ENCODE measurements at places on chromosomes 7 and 10.

GRCh38 chr10:69107699-69108098, 16.3 kb upstream of the VPS26A start:
- DNase-seq, result no peak

DNA sequence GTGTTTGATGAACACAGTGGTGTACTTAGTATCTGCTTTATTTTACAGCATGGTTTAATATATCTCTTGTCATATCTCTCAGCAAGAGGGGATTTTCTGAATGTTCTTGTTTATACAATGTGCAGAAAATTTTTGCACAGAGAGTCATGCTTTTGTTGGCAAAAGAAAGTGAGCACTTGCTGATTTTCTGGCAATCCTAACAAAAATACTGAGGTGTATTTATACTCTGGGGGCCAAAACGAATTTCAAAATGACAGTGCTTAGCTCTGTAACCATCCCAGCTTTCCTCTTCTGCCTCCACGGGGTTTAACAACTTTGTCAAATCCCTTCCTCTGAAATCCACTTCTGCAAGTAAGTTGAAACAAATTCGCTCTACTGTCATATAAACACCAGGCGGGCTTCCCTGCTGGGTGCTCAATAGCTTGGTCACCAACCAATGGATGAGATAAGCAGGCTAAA, 169.2 kb downstream of the NOC3L start:
- no peak for DNase-seq

GRCh38 chr10:77821036-77821435, 105.5 kb downstream of the DLG5 start:
- DNase-seq, result no peak

DNA sequence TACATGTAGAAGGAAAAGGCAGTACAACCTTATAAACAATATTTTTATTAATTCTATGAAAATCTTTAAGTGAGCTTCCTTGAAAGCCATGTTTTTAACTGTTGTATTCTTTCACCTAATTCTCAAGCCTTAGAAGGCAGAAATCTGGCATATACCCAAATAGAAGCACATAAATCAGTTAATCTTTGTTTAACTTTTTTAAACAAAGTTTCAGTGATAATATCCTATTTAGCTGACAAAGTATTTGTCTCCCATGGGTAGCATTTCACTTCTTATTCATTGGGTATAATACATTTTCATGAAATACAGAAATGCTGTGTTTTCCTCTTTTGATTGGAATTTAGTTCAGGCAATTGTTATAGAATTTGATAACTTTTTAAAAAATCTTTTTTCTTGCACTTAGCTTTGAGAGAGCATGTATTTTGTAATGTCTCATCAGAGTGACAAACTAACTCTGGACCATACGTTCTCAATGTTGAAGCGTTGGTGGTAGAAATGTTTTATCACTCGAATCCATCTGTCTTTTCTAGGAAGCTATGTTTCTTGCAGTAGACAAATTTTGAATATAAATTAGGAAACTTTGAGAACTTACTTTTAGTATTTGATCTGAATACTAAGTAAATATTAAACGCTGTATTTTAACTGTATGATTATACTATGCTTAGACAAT, 78.1 kb downstream of the CREM start:
- no peak for DNase-seq

- DNase-seq, result no peak
Observed at GRCh38 chr10:613271-614138, 76.0 kb downstream of the DIP2C start.

- no peak for DNase-seq
Observed at GRCh38 chr10:48254750-48255512, 19.6 kb downstream of the FRMPD2 start.

DNA sequence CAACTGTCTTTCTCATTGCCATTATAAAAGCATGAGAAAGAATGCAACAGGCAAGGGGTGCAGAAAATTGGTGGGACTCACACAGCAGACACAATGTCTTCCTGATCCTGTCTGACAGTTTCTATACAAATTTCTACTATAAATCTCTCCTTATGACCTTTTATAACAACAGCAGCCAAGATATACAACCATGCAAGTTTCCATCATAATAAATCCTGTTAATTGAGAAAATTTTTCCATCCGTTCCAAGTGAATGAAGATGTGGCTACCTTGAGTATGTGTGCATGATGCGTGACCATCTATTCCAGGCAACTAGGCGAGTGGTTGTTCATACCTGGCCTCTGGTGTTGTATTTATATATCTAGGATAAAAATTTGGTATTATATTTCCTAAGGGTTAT, 216.7 kb downstream of the BBS9 start:
- DNase-seq, result no peak

- no peak for DNase-seq
Observed at GRCh38 chr10:71640607-71641006, 79.0 kb downstream of the C10orf105 start.

DNA sequence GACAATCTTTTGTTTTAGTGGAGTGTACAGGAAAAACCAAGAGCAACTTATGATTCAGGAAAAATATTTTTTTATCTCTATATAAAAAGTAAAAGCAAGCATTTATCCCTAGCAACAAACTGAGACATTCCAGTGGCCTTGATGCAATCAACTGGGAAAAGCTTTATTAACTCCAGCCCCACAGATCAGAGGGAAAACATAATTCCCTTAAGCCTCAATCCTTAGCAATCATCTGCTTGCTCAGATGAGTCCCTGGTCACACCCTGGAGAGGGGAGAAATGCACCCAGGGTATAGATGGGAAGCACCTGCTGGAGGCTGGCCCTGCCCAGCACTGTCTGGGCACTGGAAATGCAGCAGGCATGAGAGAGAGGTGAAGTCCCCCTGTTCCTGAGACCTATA, 636.6 kb downstream of the TNS3 start:
- DNase-seq, result no peak

Measured in GM18507 (cell line).